Activated T-helper 2 cell treated with anti-CD3 and anti-CD28 coated beads, Interferon-gamma antibody, Interleukin-2, Interleukin-4, amounts not matched to agents 10 μg/mL and 5 μg/mL and 100 μg/mL, durations not matched to agents 14 hours and 24 hours and 36 hours (primary cell): ENCODE measurements at places on chromosomes 12 and 14. TPM values are rescaled to one million over a fixed set of nuclear protein-coding genes. Genes with fewer than 3 reads are reported as not detected.

PZP gene
- not detected in 2 replicates for total RNA-seq

DNA sequence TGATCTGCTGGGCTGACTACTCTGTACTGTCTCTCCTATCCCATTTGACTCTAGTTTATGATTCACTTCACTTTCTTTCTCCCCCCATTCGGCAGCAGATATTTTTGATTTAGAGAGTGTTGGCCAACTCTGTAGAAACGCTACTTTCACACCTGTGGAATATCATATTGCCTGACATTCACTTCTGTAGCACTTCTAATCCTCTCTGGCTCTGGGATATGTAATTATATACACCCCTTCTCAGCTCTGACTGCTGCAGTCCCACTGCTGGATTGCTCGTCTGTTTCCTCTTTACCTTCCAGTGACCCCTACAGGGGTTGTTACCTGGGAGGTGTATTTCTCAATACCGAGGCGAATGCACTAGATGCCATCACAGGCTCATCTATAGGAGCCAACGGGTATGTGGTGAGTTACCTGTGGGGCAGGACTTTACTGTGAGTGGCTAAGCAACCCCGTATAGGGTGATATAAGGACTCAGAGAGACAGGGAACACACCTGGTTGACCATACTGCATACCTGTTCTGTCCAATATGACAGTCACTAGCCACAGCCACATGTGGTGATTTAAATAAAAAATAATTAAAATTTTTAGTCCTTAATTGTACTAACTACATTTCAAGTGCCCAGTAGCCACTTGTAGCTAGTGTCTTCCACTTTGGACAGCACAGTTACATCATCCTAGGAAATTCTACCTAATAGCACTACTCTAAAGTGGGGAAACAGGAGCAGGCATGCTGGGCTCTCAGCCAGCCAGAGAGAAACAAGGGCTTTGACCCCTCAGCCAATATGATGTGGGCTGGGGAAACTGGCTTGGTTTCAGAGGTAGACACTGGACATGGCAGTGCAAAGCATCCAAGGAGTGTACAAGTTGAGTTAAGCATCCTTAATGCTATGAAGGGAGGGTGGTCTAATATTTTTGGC is 95.0 kb downstream of the C12orf75 start:
- DNase-seq, result no peak

- no peak for DNase-seq
Observed at GRCh38 chr14:30621354-30621939, 672 bp upstream of the SCFD1 start.

DNA sequence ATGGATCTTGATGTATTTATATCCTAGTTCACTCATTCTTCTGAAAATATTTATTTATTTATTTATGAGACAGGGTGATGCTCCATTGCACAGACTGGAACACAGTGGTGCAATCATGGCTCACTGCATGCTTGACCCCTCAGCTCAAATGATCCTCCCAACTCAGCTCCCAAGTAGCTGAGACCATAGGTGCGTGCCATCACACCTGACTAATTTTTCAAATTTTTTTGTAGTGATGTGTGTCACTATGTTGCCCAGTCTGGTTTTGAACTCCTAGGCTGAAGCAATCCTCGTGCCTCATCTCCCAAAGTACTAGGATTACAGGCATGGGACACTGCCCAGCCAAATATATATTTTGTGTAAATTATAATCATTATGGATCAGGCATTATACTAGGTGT is 595.6 kb upstream of the ATP2B1 start:
- no peak for DNase-seq

DNA sequence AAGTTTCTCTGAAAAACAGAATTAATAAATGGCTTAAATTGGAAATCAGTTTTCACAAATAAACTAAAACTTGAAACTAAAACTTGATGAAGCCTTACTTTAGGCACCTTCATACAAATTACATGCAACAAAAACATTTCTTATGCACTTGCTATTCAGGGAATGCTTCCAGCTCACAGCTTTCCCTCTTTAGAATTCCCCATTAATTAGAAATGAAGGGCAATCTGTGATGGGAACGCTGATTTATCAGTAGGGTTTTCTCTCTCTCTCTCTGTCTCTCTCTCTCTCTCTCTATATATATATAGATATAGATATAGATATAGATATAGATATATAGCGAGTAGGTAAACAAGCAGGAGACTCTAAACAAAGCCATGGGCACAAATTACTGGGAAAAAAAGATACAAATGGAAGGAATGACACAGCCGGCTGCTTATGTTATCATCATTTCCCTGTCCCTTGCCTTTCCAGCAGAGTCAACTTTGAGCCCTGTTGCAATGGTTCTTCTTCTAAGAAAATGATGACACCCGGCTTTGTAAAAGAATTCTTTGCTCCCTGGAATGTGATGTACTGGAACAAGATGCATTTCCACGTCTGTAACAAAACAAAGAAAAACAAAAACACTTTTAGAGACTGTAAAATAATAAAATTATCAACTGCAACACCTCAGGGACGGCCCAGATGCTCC is 1121.6 kb upstream of the TMEM132C start:
- DNase-seq, result no peak
